ENCODE measurements at places on chromosomes 6 and 20. TPM values are rescaled to one million over a fixed set of nuclear protein-coding genes. Genes with fewer than 3 reads are reported as not detected.

ITPR3 gene
- polyA plus RNA-seq, result 8.9 TPM

TBPL1 gene
- polyA plus RNA-seq, result 56.4 TPM

UNC5CL gene
- 8.7 TPM for polyA plus RNA-seq

COX4I2 gene
- polyA plus RNA-seq, result 2.4 TPM

SLPI gene
- polyA plus RNA-seq, result 0.38 TPM

CBLN4 gene
- polyA plus RNA-seq, result 3.3 TPM

SLC35D3 gene
- 0.14 TPM for polyA plus RNA-seq

DDO gene
- 0.84 TPM for polyA plus RNA-seq

TBXT gene
- 0.07 TPM for polyA plus RNA-seq

SLC35F1 gene
- polyA plus RNA-seq, result 3.5 TPM

CD40 gene
- 6.6 TPM for polyA plus RNA-seq

RAB32 gene
- 25.1 TPM for polyA plus RNA-seq

DNA sequence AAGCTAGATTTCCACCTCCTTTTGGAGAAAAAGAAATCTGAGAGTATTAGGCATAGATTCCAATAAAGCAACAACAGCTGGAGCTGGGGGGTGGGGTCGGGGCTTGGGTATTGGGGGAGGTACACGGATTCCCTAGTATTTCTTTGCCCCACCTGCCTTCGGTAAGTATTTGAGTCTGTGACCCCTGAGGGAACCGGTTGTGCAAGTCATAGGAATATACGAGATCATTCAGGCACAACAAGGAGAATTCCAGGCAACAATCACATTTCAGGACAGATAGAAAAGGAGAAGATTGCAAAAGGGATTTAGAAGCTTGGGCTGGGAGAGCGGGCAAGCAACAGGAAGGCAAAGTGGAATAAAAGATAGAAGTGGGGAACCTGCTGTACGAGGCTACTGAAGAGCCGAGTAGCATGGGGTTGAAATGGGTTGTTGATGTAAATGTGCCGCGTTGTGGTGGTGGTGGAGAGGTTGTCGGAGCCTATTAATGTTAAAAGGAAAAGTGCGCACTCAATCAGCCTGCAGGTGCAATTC, 148.9 kb downstream of the BCAS1 start:
- DNase-seq, result no peak

- DNase-seq, result no peak
Measured at GRCh38 chr20:62067547-62068260, 2.0 kb upstream of the TAF4 start.

GRCh38 chr20:44396369-44397130, 41.1 kb downstream of the HNF4A start:
- DNase-seq, result no peak

- no peak for DNase-seq
Measured at GRCh38 chr6:157644043-157644810, 178.8 kb upstream of the SNX9 start.

DNA sequence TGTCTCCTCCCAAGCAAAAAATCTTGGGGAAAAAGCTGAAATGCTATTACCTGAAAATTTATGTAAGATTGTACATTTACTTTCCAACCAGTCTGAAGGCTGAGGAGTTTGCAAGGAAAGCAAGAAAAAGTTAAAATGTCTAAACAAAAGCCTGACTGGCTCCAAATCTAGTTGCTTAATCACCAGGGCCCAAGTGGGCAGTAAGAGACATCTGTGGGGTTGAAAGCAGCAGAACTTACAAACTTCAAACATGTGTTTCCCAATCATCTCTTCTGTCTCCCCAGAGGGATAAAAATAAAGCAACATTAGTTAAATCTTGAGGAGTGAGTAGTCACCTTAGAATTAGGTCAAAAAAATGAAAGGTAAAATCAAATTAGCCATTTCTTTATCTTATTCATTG, 98.6 kb downstream of the OGFRL1 start:
- DNase-seq, result no peak

GRCh38 chr6:121858986-121859385, 423.5 kb downstream of the GJA1 start:
- no peak for DNase-seq

DNA sequence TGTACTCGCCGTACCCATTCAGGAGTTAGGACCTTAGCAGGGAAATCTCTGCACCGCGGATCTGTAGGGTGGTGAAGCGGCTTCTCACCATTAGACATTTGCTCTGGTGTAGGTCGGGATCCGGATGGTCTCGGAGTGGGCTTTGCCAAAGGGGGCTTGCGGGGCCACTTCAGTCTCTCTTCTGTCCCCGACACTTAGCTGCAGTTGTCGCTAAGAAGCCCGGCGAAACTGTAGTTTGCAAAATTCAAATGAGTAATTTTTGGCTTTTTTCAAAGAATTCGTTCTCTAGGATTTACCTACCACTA, 433 bp downstream of the QRSL1 start:
- DNase-seq, result no peak

GRCh38 chr20:43985121-43985520, 70.5 kb downstream of the TOX2 start:
- no peak for DNase-seq

DNA sequence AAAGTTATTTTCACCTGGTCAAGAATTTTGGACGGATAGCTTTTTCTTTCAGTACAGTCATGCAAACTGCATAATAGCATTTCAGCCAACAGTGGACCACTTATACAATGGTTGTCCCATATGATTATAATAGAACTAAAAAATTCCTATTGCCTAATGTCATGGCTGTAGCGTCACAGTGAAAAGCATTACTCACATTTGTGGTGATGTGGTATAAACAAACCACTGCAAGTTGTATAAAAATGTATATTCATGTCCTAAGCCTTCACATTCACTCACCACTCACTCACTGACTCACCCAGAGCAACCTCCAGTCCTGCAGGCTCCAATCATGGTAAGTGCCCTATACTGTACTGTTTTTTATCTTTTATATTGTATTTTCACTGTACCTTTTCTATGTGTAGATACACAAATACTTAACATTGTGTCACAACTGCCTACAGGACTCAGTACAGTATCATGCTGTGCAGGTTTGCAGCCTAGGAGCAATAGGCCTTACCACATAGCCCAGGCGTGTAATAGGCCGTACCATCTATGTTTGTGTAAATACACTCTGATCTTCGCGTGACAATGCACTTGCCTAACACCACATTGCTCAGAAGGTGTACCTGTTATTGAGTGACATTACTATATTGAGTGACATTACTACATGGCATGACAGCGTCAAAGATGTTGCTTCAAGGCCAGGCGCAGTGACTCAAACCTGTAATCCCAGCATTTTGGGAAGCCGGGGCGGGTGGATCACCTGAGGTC, 17.9 kb downstream of the ABHD12 start:
- no peak for DNase-seq

DNA sequence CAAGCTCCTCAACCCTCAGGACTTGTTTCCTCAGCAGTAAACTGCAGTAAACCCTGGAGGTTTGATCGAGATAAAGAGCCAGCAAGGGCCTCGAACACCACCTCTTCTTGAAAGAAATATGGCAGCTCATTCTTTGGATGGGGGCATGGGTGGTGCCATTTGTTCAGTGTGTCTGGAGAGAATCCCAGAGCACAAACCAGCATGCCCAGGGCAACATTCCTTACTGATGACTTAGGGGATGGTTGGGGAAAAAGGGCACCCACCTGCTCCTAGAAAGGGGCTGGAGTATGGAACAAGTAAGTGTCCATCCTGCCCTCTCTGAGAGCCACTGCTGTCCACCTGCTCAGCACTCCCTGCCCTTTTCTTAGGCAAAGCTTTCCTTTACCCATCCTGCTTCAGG, 31.3 kb upstream of the ZFAND3 start:
- DNase-seq, result no peak

DNA sequence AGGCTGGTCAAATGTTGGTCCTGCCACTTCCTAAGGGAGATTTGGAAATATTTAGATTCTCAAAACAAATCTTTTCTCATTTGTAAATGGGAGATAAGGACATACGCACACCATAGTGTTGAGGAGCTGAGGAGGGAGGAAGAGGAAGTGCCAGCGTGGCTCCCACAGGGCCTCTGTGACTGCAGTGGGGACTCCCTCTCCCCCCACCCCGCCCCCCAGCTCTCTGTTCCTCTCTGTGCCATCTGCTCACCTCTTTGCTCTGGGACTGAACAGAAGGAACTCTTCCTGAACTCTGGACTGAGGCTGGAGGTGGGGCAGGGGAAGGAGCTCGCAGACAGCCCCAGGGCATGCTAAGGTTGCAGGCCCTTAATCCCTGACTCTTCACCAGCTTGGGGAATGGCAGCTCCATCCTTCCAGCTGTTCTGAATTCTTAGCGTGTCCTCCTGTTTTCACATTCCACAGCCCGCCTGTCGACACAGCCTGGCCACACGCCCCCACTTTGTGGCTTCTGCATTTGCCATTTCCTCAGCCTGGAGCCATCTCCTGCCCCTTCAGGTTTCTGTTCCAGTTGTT, 11.4 kb downstream of the DDX27 start:
- no peak for DNase-seq

- no peak for DNase-seq
Measured at GRCh38 chr6:133016631-133017030, 202.3 kb downstream of the RPS12 start.

DNA sequence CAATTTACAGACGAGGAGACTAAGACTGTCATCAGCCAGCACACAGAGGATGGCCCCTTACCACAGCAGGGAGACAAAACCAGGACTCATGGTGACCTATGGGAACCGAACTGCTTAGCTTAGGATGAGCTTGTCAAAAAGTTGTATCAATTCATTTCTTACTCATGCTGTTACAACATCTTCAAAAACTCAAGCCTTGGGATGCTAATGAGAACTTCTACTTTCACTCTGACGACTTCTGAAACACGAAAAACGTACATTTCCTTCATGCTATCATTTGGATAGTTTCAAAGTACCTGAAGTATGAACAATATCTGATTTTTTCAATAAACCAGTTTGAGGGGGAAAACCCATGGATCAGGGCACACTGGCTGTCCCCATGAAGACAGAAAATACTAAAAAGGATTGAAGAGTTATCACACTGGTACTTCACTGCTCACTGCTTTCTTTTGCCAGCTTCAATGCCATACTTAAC, 31.9 kb downstream of the HIVEP2 start:
- DNase-seq, result no peak

DNA sequence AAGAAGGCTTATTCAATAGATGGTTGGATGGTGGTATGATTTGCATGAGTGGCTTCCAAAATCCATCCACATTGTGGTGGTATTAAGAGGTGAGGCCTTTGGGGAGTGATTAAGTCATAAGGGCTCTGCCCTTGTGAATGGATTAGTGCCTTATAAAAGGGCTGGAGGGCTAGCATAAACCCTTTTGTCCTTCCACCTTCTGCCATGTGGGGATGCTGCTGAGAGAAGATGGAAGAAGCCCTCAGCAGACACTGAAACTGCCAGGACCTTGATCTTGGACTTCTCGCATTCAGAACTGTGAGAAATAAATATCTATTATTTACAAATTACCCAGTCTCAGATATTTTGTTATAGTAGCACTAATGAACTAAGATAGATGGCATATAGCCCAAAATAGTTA, 27.8 kb upstream of the SRPK1 start:
- no peak for DNase-seq

DNA sequence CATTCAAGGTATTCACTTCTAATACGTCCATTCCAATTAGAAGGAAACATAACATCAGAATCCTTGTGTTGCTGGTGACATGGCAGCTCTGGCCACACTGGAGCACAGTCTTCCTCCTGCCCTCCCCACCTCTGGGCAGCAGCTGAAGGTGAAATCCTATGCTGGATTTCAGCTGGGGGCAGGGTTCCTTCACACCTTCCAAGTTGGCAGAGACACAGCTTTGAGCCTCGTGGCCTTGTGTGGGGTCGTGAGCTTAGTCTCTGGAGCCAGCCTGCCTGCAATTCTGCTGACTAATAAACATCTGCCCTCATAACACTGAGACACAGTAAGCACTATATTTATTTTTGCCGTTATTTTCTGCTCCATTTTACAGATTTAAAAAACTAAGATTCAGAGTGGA, 218.9 kb upstream of the RIN2 start:
- no peak for DNase-seq

GRCh38 chr6:77403424-77403823, 59.9 kb downstream of the HTR1B start:
- no peak for DNase-seq

- DNase-seq, result no peak
Measured at GRCh38 chr20:49395183-49395582, 87.3 kb downstream of the KCNB1 start.
